A549 treated with dexamethasone at 1 μM for 4 hours (cell line): ENCODE measurements at places on chromosomes 1 and 21. TPM values are rescaled to one million over a fixed set of nuclear protein-coding genes. Genes with fewer than 3 reads are reported as not detected.

ZNF593OS gene
- total RNA-seq: 0.10 to 0.70 TPM in 2 of 5 replicates, not detected in the others

ZBTB8A gene
- 3.4 to 5.0 TPM (median 4.0 TPM) in 5 replicates for total RNA-seq

RAVER2 gene
- 3.6 to 4.9 TPM (median 4.5 TPM) in 5 replicates for total RNA-seq

AMY2A gene
- not detected in 5 replicates for total RNA-seq

DISC1 gene
- 0.14 to 0.34 TPM (median 0.22 TPM) in 5 replicates for total RNA-seq

AADACL3 gene
- total RNA-seq: not detected in 5 replicates

MYBPH gene
- total RNA-seq: 0.05 TPM in 1 of 5 replicates, not detected in the others

COL24A1 gene
- 0.02 TPM in 2 of 5 replicates, not detected in the others for total RNA-seq

SPRR2A gene
- 0.12 TPM in 1 of 5 replicates, not detected in the others for total RNA-seq

CLEC20A gene
- not detected in 5 replicates for total RNA-seq

GART gene
- 58.6 to 76.2 TPM (median 67.1 TPM) in 5 replicates for total RNA-seq
